ENCODE measurements at places on chromosomes 5 and 9. TPM values are rescaled to one million over a fixed set of nuclear protein-coding genes. Genes with fewer than 3 reads are reported as not detected.

DNA sequence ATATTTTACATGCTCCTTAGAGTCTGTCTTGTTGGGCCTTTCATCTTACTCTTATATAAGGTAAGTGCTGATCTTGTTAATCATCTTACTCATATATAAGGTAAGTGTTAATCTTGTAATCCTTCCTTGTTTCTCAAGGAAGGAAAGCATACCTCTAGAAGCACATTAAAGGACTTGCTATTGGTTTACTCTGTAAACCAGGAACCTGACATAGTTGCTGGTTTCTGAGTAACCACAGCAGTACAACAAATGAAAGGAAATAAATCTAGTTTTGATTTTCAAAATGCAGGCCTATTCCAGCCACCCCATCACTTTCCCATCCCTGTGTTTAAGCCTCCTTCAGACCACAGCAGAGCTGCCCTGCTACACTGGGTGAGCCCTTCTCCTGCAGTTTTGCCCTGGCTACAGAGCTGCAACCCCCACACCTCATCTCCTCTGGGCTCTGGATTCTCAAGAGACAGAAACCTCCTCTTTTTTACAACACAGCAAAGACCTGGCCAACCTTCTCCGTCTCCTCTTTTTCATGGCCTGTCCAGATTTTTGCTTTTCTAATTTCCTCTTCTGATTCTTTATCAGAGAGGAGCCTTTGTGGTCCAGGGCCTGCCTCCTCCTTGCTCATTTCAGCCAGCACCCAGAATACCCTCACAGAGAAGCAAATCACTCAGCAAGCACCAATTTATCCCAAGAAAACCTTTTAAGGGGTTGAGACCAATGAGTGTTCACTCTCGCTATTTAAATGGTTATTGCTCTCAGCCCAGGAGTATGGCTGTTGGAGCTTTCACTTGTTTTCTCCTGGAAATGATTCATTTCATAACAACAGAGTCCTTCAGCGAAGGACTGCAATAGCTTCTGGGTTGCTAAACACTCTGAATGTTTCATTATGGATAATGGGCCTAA lies 103.2 kb downstream of the FSTL4 start:
- H3K4me3 ChIP-seq, result no peak overlapping the region
- H3K27ac ChIP-seq, result peak overlapping the region; percentile 9
- peaks cover 10% of the 10 kb centered on the region for H3K4me1 ChIP-seq

The FIBCD1 gene
- not detected for total RNA-seq

DNA sequence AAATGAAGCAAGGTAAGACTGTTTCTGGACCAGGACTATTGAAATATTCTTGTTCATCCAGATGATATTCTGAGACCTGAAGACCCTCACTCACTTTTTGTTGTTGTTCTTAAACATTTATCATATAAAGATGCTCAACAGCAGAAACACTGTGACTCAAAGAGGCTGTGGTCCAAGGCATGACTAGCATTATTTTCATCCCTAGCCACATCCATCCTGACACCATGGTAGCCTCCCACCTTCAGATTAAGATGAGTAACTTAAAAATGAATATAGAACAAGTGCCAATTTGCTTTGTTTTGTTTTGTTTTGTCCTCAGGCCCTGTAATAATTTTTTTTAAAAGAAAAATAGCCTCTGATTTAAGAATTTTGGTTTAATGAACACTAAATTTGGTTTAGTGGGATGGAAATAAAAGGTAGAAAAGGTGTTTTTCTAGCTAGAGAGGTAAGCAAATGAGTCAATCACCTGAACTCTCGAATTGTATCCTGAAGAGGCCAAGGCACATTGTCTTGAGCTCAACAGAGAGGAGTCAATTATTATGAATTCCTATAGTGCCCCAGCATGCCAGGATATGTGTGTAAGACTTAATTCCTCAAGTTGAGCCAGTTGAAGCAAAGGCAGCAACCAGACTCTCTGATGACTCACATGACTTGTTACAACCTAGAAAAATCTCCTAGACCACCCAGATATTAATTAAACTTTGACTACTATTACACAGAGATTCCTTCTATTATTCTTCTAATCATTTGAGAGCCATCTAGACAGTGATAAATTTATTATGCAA lies 380.1 kb upstream of the TUSC1 start:
- no peaks in the 10 kb centered on the region for H3K36me3 ChIP-seq
- no peaks in the 10 kb centered on the region for H3K27me3 ChIP-seq
- no peak overlapping the region for H3K4me3 ChIP-seq
- no peak overlapping the region for H3K27ac ChIP-seq
- H3K4me1 ChIP-seq, result no peaks in the 10 kb centered on the region
- DNase-seq, result no peak

DNA sequence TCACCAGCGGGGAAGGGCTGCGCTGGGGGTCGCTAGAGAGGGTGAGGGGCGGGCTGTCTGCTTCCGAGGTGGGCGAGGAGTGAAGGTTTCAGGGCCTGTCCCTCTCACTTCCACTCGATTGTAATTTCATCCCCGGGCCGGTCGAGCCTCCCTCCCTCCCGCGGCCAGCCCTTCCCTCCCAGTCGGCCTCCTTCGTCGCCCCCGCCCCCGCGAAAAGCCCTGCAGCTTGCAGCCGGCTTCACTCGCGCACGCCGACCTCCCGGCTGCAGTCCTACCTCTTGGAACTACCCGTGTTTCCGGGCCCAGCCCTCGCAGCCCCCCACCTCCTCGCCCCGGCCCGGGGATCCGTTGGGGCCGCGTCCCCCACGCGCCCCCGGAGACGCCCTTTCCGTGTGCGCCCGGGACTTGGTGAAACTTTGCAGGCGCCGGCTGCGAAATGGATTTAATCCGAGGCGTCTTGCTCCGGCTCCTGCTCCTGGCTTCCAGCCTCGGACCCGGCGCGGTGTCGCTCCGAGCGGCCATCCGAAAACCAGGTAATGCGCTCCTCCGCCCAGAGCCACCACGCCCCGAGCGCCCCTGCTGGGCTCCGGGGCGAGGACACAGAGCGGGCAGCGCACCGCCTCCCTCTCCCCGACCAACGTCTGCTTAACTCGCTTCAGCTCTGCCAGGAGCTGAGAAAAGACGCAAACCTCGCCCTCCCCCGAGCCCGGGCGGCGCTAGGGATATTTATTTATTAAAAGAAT lies at the start of gene EGFLAM:
Gene EGFLAM (plus strand): TSS at position 241 of the 743 bp plus-strand sequence. CDS start 196 bp downstream, at position 437.
- no peak within 1 kb of the TSS for H3K27ac ChIP-seq
- no peaks in the 10 kb centered on the region for H3K36me3 ChIP-seq
- H3K4me1 ChIP-seq, result peaks cover 5% of the 10 kb centered on the region

DNA sequence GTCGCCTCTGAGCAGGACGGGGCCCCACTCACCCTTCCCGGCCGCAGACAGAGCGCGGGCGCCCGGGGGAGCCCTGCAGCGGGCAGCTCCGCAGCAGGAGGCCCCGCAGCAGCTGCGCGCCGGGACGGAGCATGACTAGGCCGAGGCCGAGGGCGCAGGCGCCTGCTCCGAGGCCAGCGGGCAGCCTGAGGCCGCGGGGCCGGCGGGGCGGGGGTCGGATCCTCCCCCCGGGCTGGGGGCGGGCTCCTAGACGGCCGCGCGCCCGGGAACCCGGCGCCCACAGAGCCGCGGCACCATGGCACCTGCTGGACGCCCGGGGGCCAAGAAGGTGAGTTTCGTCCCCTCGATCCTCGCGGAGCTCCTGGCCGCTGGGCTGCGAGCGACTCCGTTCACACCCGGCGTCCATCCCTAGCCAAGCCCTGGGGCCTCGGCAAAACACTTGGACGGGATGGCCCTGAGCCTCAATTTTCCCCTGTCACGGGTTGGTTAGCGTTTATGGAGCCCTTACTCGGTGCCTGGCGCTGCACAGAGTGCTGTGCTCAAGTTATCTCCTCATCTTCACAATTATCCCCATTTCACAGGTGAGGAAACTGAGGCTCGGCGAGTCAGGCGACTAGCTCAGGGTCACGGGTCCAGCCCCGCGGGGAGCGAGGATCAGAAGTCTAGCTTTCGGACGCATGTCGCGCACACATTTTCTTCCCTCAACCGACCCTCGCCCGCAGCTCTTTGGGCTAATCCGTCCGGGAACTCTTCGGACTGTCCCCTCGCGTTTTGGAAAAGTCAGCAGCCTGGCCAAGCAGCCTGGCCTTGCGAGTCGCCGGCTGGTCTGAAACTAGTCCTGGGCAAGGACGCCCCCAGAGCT lies at the start of the genes BHMT2 and DMGDH:
Gene BHMT2 (plus strand): TSS at position 280 of the 862 bp plus-strand sequence. CDS start 16 bp downstream, at position 296.
Gene DMGDH (minus strand): TSS at position 187 of the 862 bp plus-strand sequence. CDS start 54 bp downstream, at position 133.
- peaks cover 3% of the 10 kb centered on the region for H3K36me3 ChIP-seq
- peak; percentile 31 for DNase-seq
- H3K27me3 ChIP-seq, result peaks cover 45% of the 10 kb centered on the region
- H3K4me1 ChIP-seq, result peaks cover 4% of the 10 kb centered on the region
- H3K4me3 ChIP-seq, result no peak within 1 kb of the TSS

DNA sequence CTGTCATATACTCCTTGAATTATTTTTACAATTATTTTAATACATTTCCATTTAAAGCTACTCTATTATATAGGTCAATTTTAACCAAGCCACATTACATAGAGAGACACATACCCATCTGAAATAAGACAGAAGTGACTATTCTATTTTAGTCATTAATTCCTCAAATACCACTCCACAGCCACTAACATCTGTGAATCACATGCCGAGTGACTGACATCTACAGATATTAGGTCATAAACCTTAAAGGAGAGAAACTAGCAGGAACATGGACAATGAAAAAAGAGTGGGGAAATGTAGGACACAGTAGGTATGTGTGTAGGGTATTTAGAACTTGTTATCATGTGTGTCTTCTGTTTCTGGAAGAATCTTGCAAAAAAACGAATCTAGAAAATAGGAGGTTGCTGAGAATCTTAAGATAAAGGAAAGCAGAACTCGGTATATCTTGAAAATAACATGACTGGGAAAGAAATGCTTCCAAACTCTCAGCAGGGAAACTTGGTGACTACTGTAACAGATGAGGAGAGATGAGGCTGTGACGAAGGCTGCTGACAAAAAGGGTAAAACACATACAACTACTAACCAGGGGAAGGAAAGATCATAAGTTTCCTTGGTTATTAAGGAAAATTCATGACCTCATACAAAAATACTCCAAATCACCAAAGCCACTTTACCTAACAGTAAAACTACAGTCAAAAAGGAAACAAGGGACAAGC lies 84.6 kb downstream of the PLPP1 start:
- H3K4me1 ChIP-seq, result peaks cover 7% of the 10 kb centered on the region
- H3K27me3 ChIP-seq, result no peaks in the 10 kb centered on the region
- DNase-seq, result no peak
- H3K4me3 ChIP-seq, result no peak overlapping the region

GRCh38 chr5:134769206-134769605 lies 10.6 kb downstream of the DDX46 start:
- H3K27me3 ChIP-seq, result no peaks in the 10 kb centered on the region
- peaks cover 16% of the 10 kb centered on the region for H3K36me3 ChIP-seq
- no peak overlapping the region for H3K4me3 ChIP-seq
- DNase-seq, result no peak
- H3K4me1 ChIP-seq, result peaks cover 2% of the 10 kb centered on the region

Measured in activated naive CD8-positive, alpha-beta T cell treated with anti-CD3 and anti-CD28 coated beads, Interleukin-2, amount 10 ng/mL, durations not matched to agents 7 days and 5 days (primary cell).